ENCODE measurements at places on chromosomes 2 and 18. TPM values are rescaled to one million over a fixed set of nuclear protein-coding genes. Genes with fewer than 3 reads are reported as not detected.

DNA sequence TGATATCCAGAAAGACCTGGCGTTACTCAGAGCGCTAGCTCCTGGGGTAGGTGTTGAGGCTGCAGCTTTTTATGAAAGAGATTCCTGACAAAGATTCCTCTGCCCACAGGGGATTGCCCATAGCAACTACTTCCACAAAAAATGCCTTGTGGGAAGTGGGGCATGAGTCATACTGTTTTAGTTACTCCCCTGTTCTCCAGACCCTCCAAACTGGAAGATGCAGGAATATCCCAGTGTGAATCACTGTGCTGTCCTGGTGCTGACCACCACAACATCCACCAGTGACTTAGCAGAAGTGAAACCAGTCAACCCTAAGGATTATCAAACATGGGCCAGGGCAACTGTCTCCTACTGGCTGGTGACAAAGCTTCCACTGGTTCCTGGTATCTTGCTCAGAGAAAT lies 61.8 kb downstream of the CDH2 start:
- DNase-seq: no peak

GRCh38 chr2:210626849-210627248 lies 70.5 kb downstream of the CPS1 start:
- no peak for DNase-seq

GRCh38 chr2:137879121-137879520 lies 85.2 kb upstream of the HNMT start:
- DNase-seq: no peak

GRCh38 chr2:18149660-18150246 lies 271.3 kb downstream of the KCNS3 start:
- DNase-seq: no peak

DNA sequence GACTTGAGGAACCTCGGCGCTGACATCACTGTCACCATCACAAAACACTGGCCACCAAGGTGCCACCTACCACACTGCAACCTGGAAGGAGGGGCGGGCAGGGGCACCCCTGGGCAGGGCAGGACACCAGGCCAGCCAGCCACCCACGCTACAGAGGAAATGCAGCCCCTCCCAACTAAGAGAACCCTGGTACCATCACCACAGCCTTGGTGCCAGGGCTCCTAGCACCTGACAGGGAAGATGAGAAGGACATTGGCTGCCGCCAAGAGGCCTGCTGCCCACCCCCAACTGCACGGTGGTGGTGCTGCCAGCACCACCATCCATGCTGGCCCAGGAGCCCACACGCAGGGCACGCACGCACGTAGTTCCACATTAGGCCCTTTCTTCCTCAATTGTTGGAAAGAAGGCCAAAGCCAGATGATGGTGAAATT lies 88.7 kb downstream of the HDAC4 start:
- no peak for DNase-seq

ST6GAL2 gene
- total RNA-seq: 49.0 TPM

Data from spinal cord (tissue), 10 donors.